ENCODE measurements at places on chromosomes 3 and 15. TPM values are rescaled to one million over a fixed set of nuclear protein-coding genes. Genes with fewer than 3 reads are reported as not detected.

- no peak for DNase-seq
Observed at GRCh38 chr15:91592567-91592966, 260.9 kb upstream of the SLCO3A1 start.

GRCh38 chr15:74227968-74228722 is 8.0 kb upstream of the CCDC33 start:
- no peak for DNase-seq

DNA sequence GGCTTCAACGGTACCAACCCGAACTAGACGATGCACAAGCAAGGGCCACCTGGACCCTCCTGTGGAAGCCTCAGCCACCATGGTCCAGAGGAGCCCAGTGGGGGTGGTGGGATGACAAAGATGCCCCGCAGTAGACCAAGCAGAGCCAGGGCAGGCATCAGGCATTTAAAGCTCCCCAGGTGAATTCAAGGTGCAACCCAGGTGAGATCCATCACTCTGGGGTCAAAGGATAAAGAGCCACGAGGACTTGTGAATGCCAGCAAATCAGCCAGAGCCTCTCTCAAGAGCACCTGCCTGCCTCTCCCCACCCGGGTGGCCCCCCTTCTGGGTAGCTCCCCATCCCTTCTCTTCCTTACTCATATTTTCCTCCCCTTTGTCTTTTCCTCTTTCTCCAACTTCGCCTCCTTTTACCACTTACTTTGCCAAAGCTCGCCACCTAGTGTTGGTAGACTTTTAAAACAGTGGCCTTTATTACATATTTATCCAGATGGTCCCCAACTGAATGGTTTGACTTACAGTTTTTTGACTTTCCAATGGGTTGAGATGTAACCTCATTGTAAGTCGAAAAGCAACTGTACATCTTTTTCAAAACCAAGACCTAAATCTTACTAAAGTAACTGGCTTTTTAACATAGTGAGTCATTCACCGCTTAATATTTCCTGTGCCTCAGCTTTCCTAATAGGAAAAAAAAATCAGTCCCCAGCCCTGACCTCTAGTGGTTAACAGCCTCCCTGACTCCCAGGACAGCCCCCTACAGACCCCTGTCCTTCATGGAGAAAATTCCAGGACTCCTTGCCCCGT is 18.8 kb downstream of the PLA2G4F start:
- DNase-seq, result peak; percentile 64

DNA sequence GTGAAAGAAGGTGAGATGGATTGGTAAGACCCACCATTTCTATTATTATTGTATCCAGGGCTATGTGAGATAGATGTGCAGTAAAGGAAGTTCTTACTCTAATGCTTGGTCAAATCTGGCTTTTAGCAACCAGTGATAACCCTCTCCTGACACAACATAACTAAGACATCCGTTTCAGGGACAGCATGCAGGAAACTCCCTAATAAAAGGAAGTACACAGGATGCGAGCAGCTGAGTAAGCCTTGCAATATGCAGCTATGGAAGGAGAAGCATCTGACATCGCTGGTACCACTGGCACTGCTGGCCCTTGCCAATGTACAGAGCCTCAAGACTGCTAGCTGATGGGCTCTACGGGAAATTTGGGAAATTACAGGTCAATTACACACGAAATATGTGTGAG is 662.3 kb downstream of the NR2F2 start:
- DNase-seq, result no peak

The NR2E3 gene
- polyA plus RNA-seq, result 0.18 TPM

The CLDN18 gene
- not detected for polyA plus RNA-seq
